ENCODE measurements at places on chromosomes 12 and 14.

DNA sequence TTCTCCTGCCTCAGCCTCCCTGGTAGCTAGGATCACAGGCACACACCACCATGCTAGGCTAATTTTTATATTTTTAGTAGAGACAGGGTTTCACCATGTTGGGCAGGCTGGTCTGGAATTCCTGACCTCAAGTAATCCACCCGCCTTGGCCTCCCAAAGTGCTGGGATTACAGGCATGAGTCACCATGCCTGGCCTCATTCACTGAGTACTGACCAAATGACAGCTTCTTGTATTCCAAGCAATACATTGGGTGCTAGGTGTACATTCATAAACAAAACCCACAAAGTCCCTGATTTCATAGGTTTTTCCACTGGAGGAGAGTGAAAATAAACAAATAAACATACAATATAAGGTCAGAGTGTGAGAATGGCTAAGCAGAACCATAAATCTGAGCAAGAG is 136.3 kb downstream of the HELB start:
- no peak for DNase-seq

DNA sequence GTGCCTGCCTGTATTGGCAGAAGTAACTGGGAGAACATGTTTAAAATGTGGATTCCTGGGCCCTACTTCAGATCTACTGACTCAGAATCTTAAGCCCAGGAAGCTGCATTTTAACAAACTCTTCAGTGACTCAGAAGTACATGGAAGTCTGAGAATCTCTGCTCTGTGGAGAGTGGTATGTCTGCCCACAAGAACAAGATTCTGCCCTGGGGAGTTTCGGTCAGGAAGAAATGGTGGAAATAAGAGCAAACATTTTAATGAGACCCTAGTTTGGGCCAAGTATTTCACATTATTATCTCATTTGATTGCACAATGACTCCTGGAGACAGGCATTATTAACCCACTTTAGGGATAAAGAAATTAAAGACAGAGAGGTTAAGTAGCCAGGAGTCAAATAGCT is 8.2 kb downstream of the ALDH1L2 start:
- DNase-seq, result no peak

GRCh38 chr14:94573475-94574277 is 7.5 kb upstream of the SERPINA5 start:
- DNase-seq, result no peak

DNA sequence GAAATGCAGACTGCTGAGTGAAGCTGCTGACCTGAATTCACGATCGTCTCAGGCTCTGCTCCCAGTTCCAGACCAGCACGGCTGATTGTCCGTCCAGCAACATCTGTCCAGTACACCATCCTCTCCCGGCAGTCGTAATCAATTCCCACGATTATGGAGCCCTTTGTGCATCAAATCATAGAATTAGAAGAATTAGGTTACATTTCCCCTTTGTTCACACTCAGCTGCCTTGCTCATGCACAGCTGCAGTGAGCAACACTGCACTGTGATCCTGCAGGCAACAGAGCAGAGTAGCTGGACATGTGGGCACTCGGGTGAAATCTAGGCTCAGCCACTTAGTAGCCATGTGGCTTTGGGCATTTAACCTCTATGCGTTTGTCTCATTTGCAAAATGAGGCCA is 22.2 kb downstream of the RTRAF start:
- DNase-seq, result no peak
